Osteoblast (primary cell): ENCODE measurements at places on chromosomes 13 and 19.

DNA sequence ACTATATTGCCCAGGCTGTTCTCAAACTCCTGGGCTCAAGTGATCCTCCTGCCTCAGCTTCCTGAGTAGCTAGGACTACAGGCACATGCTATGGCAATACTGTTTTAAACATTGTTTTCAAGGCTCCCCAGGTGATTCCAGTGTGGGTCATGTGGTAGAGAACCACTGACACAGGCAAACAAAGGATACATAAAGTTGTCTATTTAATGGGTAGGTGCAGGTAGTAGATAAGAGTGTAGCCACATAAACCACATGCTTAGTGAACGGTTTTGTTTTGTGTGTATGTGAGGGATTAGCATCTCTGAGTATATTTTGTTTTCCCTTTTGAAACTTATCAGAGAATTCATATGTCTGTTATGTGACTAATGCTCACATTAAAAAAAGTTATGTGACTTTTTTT lies 36.7 kb downstream of the USPL1 start:
- H3K4me3 ChIP-seq: no peak overlapping the region
- peaks cover 67% of the 10 kb centered on the region for H3K36me3 ChIP-seq
- no peak overlapping the region for H3K27ac ChIP-seq
- H3K4me1 ChIP-seq: no peaks in the 10 kb centered on the region
- H3K27me3 ChIP-seq: no peaks in the 10 kb centered on the region

GRCh38 chr13:111006506-111007031 lies 91.7 kb upstream of the ANKRD10 start:
- H3K27me3 ChIP-seq: no peaks in the 10 kb centered on the region
- H3K27ac ChIP-seq: peak overlapping the region; percentile 78
- H3K4me3 ChIP-seq: peak overlapping the region; percentile 57
- H3K4me1 ChIP-seq: peaks cover 22% of the 10 kb centered on the region

DNA sequence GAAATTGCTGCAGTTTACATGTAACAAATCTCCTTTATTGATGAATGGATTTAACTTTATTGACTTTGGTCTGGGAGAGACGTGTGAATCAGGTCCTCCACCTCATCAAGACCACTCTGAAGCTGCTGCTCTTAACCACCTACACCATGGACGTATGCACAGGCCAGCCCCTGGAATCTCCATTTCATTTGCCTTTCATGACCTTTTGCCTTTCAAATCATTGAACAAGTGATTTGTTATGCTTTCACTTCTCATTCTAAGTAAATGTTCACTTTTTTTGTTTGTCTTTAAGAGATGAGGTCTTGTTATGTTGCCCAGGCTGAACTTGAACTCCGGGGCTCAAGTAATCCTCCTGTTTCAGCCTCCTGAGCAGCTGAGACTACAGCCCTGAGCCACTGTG lies 240.0 kb upstream of the SERP2 start:
- H3K4me1 ChIP-seq: peaks cover 25% of the 10 kb centered on the region
- no peak overlapping the region for H3K27ac ChIP-seq
- no peak overlapping the region for H3K4me3 ChIP-seq
- H3K27me3 ChIP-seq: no peaks in the 10 kb centered on the region

DNA sequence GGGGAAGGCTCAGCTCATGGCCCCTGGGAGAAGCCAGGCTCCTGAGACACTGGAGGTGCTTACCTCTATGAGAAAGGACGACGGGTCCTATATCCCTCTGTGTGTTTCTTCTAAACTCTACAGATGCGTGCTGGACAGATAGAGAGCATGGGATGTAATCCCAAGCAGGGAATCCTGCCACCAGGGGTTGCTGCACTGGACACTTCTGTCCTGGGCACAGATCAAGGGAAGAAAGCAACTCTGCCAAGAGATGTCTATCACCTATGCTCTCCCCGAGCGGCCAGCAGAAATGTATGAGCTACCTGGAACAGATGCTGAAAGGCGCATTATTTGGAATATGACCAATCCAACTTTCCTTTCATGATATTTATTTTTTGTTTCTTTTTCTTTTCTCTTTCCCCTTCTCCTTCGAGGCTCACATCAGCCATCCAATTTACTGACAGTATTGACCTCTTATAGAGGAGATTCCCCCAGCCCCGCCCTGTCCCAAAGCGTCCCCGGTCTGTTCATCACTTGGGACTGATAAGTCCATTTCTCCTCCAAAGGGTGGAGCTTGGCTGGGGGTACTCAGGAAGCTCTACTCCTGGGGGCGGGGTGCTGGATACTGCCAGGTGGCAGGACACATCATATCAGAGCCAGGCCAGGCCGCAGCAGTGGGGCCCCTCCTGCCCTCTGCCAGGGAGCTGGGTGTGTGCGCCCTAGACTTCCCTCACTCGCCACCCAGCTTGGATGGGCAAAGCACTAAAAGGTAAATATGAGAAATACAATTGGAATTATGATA lies 34.2 kb downstream of the TSHZ3 start:
- DNase-seq: no peak
- H3K27me3 ChIP-seq: no peaks in the 10 kb centered on the region
- peaks cover 23% of the 10 kb centered on the region for H3K4me1 ChIP-seq
- H3K36me3 ChIP-seq: peaks cover 3% of the 10 kb centered on the region
- no peak overlapping the region for H3K27ac ChIP-seq

DNA sequence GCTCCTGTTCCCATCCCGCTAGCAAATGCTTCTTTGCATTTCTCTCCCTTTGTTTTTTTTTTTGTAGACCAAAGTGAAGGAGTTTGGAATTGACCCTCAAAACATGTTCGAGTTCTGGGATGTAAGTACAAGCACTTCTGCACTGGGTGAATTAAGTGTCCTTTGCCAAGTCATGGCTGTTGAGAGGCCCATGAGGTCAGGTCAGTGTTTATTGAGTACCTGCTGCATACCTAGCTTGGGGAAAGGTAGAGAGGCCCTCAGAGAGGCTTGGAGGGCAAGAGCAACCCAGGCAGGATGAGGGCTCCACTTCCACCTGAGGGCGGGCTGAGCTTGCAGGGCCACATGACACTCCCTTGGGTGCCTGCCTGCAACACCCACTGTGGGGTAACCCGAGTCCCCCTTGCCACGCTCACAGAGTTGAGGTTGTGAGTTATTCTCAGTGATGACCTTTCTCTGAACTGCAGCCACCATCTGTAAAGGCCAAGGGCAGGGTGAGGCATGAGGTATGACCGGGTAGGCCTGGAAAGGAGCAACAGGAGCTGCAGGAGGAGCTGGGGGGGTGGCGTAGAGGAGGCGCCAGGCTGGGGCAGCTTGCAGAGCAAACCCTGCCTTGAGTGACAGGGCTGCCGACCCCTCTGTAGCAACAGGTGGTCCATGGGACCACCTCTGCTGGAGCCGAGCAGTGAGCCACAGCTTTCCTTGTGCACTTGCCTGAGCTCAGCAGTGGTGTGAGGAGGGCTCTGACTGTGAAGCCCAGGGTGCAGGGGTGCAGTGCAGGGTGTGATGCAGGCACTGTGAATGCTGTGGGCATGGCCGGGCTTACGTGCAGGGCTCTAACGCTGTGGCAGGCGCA lies 16.6 kb downstream of the GPI start:
- peak; percentile 66 for DNase-seq
- H3K27me3 ChIP-seq: no peaks in the 10 kb centered on the region
- H3K4me3 ChIP-seq: no peak overlapping the region
- H3K4me1 ChIP-seq: no peaks in the 10 kb centered on the region
- H3K27ac ChIP-seq: no peak overlapping the region

GRCh38 chr19:5799247-5800241 lies 5.3 kb upstream of the NRTN start:
- no peak overlapping the region for H3K4me3 ChIP-seq
- DNase-seq: no peak
- H3K4me1 ChIP-seq: peaks cover 5% of the 10 kb centered on the region
- peaks cover 11% of the 10 kb centered on the region for H3K27me3 ChIP-seq
